ENCODE measurements at places on chromosomes 5 and 9.

DNA sequence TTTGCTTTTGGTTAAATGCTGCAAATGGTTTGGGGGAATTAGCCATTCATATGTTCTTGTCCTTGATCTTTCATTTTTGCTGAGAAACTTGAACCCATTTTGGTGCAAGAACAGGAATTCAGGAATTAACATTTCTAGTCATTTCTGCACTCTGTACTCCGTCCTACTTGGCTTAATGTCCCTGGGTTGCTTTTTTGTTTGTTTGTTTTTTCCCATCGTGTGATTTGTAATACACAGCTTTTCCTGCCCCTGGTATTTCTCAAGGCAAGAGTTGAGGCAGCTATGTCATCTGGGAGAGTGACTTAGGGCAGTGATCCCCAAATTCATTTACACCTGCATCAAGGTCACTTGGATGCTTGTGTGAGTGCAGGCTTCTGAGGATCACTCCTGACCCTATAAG lies 71.3 kb downstream of the IQGAP2 start:
- no peak for DNase-seq

DNA sequence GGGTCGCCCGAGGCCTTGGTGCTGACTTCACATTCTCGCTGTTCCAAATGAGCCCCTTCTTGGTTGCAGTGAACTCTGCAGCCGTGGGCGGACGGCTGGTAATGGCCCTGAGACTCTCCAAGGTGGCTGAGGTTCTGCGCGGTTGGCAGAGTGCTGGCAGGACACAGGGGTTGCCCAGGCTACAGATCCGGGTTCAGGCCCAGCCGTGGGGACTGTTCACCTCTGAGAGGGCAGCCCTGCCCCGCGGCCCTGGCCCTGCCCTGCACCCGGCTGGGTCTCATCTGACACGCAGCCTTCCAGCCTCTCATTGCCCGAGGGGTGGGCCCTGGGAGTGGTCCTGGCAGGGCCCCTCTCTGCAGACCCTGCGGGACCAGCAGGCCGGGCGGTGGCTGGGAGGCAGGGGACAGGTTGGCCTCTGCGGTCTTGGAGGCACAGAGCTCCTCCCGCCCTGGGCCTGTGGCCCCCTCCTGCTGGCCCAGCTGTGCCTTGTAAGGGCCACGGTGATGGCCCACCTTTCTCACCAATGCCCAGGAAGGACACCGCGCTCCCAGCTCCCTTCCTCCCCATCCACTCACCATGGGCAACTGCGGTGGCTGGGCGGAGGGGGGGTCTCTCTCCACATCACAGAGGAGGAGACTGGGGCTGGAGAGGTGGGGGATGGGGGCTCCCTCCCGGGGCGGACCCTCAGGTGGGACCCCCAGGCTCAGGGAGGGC lies 51.6 kb downstream of the AHRR start:
- no peak for DNase-seq

GRCh38 chr5:177220576-177220975 lies 82.9 kb downstream of the RAB24 start:
- no peak for DNase-seq

DNA sequence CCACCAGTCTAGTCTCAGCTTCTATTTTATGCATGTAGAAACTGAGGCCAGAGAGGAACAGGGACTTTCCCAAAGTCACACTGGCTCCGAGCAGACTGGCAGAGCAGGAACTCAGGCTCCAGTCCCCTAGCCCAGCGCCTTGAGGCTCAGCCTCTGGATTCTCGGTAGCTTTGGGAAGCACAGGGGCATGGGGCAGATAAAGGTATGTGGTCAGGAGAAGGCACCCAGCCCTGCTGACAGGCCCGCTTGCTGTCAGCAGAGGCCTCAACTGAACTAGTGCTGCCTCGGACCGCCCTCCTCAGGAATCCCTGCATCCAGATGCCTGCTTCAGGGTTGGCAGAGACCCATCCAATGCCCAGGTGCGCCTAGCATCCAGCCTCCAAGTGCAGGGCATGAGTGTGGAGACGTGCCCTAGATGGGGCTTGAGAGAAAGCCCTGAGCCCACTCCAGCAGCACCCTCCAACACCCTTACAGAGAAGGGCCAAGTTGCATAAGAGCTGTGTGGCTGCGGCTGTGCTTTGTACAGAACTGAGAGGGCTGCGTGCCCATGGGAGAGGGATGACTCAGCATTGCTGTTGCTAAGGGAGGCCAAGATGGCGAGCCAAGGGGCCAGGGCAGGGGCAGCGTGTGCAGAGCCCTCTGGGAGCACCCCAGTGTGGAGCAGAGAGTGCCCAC lies 168.6 kb downstream of the MACROH2A1 start:
- no peak for DNase-seq

GRCh38 chr5:125484742-125485641 lies 738.6 kb upstream of the ZNF608 start:
- DNase-seq, result peak; percentile 97

DNA sequence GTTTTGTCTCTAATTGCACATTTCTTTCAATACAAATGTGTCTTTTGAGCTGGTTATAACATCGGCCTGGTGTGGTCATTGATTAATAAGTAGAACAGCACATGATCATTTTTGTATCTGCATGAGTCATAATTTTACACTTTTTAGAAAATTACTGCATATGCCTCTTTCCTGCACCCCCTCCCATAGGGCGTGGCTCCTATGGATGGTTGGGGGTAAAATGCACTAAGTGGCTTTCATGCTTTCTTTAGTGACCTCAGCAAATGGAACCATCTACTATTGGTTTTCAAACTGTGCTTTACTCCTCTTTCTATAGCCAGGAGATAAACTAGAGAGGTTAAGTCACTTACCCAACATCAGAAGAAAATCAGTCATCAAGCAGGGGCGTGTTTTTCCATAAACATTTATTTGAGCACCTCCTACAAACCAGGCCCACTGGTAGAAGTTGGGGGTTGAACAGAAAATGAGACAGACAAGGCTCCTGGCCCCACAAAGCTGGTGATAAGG lies 3.8 kb downstream of the ANXA6 start:
- no peak for DNase-seq

DNA sequence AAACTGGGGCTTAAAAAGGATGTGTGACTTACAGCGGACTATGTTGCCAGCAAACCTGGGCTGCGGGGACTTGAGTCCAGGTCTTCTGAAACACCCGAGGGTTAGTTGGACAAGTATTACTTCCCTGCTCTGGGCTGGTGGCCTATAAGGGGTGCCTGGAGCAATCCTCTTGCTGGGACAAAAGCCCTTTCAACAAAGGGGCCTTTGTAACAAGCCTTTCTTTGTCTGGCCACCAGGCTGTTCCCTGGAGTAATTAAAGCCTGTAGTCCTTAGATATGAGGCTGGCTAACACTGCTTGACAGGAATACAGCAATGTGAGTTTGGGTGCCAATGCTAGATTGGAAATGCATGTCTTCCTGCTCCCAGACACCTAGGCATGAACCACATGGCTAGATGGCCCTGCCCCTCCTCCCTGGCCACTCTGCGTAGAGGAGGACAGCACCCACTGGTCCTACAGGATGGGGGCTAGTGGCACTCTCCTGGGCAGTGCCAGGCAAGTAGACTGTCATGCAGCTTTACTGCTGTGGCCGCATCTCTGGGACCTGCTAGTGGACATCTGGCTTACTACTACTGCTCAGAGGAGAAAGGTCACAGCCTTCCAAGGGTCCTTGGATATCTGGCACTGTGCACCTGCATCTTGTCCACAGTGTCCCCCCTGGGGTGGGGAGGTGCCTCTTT lies 343.1 kb downstream of the ZSWIM6 start:
- no peak for DNase-seq

GRCh38 chr5:140925806-140926442 lies at the start of gene PCDHAC1:
Gene PCDHAC1 (plus strand): TSS chr5:140926299. CDS start chr5:140926893, 594 bp downstream.
- no peak for DNase-seq

DNA sequence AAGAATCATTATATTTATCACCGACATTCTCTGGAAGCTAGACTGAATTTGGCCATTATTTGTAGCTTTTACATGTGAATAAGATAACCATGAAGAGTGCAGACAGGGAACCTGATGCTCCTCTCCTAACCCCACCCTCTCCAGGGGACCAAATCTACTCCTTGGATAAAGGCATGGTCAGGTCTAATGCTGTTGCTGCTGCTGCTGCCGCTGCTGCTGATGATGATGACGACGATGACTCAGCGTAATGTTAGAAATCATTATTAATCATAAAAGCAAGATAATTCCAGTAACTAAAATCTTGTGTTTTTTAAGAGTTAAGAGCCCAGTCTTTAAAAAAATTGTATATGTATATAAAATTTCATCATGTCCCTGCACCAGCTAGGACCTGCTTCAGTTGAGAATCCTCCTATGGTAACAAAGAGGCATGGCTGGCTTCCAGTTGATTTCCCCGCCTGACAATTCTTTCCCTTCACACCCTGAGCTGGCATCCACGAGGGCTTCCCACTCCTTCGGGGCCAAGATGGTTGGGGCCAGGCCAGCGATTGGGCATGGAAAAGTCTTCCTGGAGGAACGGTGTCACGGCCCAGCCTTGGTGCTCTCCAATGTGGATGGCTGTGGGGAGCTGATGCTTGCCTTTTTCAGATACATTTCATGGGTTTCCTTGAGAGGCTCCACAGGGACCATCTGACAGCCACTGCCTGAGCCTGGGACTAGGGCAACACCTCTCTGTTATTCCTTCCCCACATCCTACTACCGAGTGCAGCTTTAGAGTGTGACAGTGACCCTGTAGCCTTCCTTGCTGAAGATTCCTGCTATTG lies 400.0 kb downstream of the CTNND2 start:
- DNase-seq, result no peak

- DNase-seq, result peak; percentile 75
Measured at GRCh38 chr9:75087824-75088645, at the start of the genes NMRK1 and OSTF1. Gene NMRK1 (minus strand): TSS chr9:75088155. CDS start chr9:75083115, 5,040 bp downstream. Gene OSTF1 (plus strand): TSS chr9:75088514. CDS start chr9:75088693, 179 bp downstream.

- no peak for DNase-seq
Measured at GRCh38 chr5:51347704-51348103, 35.5 kb upstream of the ISL1 start.

GRCh38 chr5:122844136-122844909 lies 1.1 kb upstream of the SNX24 start:
- DNase-seq, result no peak
